ENCODE measurements at places on chromosomes 2 and 18.

DNA sequence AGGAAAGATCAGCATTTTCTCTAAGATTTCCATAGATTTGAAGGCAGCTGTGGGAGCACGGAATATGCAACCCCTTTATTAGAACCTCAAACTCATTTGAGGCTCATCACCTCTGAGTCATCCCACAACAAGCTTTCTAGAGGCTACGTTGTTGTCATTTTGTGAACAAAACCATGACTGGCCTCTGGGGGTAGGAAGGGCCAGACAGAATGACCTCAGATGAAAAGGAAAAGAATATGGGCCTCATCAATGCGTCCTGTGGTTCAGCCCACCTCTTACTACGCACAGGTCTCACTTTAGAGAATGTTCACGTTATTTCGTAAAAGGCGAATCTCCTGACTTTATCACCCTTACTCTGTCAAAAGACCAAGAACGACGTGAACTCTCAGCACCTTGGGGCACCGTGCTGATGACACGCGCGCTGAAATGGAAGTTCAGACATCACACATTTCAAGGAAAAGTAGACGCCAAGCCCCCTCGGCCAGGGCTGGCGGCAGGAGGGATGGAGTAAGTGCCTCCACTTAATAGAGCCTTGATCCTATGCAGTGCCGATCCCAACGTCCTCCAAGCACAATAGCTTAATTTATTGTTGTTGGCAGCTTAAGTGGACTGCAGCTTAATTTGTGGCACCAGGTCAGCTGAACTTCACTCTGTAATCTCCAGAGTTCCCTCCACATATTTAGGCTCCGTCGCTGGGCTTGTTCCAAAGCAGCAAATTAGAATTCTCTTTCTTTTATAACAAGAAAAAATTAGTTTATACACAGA is 208.3 kb downstream of the EIPR1 start:
- no peak for DNase-seq

- DNase-seq = peak; percentile 45
Observed at GRCh38 chr2:39124746-39125057, 3.9 kb upstream of the SOS1 start.

DNA sequence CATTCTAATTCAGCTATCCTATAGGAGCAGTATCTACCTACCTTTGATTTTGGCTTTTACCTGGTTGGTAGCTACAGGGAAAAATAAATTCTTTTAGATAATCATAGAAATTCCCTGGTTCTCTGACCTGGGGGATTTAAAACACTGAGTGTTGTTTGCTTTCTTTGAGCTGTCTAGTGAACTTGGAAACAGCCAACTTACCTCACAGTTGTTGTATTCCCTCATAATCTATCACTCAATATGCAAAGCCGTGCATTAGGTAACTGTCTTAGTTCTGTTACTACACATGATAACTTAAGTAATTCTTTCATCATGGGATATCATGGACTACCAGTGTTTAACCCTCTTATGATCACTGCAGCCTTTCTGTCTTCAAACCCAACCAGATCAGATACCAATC is 127.8 kb downstream of the TTC27 start:
- no peak for DNase-seq

DNA sequence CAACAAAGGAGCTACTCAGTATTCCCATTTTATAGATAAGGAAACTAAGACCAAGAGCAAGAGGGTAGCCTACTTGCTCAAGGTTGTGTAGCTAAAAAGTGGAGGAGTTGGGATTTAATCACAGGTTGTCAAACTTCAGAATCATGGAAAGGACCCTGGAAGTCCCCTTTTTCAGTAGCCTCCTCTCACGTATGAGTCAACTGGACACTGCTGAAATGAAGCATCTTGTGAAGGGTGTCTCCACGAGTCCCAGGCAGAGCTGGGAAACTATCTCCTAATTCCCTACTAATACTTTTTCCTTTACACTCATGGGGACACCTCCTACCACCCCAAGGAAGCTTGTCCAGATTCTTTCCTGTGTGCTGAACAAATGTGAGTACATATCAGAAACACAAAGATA is 155.8 kb downstream of the RHBDD1 start:
- no peak for DNase-seq

- DNase-seq = no peak
Observed at GRCh38 chr2:51981783-51982182, 949.9 kb upstream of the NRXN1 start.

GRCh38 chr2:31235504-31235902 is 1.6 kb downstream of the EHD3 start:
- DNase-seq = no peak

DNA sequence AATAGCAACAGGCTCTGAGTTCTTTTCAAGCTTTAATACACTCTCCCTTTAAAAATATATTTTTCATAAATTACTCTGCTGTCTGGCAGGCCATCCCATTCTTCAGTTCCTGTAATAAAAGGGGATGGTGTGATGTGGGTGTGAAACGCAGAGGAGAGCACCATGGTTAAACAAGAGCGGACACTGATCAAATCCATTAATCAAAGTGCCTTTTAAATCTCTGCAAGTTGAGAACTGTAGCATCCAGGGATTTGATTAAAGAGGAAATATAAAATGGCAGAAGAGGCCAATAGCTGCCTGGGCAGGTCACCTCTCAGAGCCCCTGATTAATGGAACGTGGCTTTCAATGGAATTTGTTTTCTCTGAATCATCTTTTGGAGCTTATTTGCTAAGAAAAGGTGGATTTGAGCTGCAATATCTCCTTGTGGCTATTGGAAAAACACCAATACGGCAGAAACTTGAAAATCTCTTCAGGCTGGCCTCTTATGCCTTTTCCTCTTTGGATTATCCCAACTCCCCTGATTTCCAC is 96.9 kb downstream of the ACTR3 start:
- no peak for DNase-seq

DNA sequence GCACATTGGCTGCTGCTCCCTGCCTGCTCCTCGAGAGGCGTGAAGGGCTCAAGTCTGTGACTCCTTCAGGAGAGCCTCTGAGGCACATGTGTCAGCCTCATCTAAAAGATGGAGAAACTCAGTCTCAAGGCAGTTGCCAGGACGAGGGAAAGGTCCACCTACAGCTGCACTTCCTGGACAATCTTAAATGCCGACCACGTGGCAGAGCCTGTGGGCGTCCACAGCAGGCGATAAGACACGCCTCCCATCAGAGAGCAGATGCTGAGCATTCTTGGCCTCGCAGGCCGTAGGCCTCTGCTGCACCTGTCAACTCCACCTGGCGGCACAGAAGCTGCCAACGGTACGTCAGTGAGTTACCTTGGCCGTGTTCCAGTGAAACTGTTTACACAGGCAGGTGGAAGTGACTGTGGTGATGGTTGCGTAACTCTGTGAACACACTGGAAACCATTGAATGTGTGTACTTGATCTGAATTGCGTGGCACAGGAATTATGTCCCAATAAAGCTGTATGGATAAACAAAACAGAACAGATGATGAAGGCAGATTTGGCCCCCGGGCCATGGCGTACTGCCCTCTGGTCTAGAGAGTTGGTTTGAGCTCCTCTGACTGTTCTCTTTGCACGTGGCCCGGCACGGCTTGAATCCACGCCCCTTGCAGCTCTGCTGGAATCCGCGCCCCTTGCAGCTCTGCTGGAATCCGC is 114.5 kb downstream of the RNF144A start:
- DNase-seq = peak; percentile 58

DNA sequence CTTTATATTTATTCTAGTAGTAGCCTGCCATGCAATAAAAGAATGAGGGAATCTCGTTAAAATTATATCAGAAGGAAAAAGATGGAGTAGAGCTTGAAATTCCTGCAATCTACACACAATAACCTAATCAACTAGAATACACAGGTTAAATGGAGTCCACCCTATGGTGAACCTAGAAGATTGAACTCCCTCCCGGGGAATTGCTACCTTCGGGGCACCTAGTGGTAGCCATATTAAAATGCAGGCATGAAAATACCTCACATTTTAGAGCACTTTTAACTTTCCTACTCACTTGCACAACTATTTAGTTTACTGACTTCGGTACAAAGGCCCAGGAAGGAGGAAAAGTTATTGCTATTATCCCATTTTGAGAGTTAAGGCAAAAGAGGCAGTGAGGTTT is 174.5 kb downstream of the SS18 start:
- no peak for DNase-seq
